Epithelial cell of proximal tubule (primary cell): ENCODE measurements at places on chromosomes 1 and 21. TPM values are rescaled to one million over a fixed set of nuclear protein-coding genes. Genes with fewer than 3 reads are reported as not detected.

DNA sequence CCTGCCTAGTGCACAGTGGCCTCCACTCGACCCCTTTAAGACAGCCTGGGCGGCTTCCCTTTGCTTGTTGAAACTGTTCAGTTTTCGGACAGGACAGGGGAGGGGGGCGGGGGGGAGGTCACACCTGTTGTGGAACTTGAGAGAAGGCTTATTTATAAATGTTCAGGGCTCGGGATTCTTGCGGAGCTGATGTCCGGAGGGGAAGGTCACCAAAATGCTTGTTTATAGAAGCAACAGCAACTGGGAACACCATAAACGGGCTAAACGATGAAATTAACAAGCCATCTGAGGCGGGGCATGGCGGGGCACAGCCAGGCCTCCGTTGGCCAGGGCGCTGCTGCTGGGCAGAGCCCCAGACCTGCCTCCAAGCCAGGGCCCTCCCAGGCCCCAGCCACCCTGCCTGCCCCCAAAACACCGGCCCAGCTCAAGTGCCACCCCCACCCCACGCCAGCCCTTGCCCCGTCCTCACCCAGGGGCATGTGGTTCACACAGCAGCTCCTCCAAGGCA is 59.8 kb upstream of the CASZ1 start:
- DNase-seq: no peak

DNA sequence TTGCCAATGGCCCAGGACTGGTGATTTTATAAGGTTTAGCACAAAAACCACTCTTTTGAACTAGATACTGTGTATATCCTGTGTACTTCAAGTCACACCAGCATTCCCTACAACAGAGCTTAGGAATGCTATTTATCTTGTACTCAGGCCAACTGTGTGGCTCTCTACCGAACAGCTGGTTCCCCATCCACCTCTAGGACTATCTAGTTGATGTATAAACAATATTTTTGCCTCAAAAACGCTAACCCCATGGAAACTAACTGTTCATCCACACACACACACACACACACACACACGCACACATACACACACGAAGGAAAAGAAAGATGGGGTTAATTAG is 28.7 kb upstream of the SLC45A3 start:
- DNase-seq: no peak

DNA sequence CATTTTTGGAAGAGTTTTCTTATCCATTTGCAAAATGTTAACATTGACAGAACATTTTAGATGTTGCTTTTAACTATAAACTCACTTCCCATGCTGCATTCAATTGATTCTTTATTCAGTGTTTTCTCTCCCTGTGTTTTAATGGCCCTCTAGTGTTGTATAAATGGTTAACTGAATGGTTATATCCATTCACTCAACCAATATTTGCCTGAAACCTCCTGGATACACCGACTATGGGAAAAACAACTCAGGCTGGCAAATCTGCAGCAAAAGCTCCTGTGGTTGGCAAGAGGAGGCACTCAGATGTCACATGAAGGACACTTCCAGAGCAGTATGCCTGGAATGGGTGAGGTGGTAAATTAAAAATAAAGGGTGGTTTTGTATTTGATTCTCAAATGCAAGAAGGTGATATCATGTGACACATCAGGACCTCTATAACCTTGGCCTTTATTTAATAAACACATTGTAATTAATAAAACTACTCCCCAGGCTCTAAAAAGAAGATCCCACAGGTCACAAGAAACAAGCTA is 107.6 kb downstream of the BCAR3 start:
- no peak for DNase-seq

GRCh38 chr1:18037651-18038050 is 69.9 kb upstream of the IGSF21 start:
- DNase-seq: no peak

GRCh38 chr1:21689661-21690372 is 20.7 kb upstream of the RAP1GAP start:
- no peak for DNase-seq

GRCh38 chr1:115324649-115325420 is 13.2 kb downstream of the NGF start:
- DNase-seq: no peak

- no peak for DNase-seq
Observed at GRCh38 chr21:42751866-42752265, 98.4 kb downstream of the PDE9A start.

DNA sequence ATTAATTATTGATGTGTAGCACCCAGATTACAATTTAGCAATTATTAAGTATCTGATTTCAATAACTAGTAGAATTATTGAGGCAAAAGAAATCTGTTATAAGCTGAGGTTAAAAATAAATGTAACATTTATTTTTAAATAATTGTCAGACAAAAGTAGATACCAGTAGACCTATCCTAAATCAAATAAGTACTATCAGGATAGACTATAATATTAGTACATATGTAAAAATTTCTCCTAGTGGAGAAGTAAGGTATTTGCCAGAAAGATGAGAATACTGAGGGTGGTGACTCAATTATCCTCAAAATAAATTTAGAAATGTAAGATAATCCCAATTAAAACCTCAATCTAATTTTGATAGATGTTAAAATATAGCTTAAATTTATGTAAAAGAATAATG is 377.8 kb upstream of the CHRM3 start:
- DNase-seq: no peak

MGST3 gene
- 197 and 227 TPM in 2 replicates for total RNA-seq

LCE1F gene
- total RNA-seq: not detected in 2 replicates
